ENCODE measurements at places on chromosomes 12 and 14.

GRCh38 chr14:52079239-52079959 is 10.5 kb upstream of the NID2 start:
- DNase-seq: peak; percentile 10

GRCh38 chr14:89469210-89470198 is 52.5 kb upstream of the FOXN3 start:
- no peak for DNase-seq

DNA sequence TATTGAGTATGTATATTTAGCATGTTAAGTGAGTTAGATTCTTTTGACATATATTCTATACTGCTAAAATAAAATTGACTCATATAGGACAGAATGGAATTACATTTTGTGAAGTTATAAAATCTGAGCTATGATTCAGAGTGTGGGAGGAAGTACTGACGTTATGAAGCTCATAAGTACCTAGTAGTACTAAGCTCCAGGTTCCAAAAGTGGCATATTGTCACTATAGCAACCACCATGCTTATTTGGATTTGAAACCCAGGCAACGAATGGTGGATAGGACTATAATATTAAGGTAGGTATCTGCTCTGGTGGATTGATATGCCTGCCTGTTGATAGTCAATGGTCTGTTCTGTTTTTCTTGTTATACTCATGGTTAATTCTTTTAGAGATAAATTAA is 2.2 kb upstream of the FBXO33 start:
- DNase-seq: no peak

GRCh38 chr12:39095636-39096330 is 190.4 kb upstream of the CPNE8 start:
- no peak for DNase-seq

DNA sequence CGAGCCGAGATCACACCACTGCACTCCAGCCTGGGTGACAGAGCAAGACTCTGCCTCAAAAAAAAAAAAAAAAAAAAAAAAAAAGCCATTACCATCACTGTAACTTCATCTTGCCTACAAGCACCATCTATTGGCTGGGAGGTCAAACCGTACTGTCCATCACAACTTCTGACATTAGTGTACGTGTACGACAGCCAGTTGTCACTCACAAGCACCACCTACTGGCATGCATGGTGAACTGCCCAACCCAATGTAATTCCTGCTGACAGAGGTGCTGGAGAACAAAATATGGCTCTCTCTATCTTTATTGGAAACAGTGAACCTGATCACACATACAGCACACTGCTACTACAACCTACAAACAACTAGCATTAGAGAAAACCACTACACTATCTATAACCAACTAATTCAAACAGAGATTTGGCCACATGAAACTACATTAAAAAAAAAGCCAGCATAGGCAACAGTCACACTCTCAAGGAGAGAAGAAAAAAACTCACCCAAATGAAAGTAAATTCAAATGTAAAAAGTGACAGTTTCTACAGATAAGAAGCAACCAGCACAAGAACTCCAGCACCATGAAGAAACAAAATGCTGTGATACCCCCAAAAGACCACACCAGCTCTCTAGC is 82.3 kb downstream of the PUS7L start:
- peak; percentile 52 for DNase-seq

GRCh38 chr12:55001198-55001868 is 16.8 kb upstream of the TESPA1 start:
- no peak for DNase-seq

GRCh38 chr12:9888665-9889273 is 7.5 kb downstream of the KLRF2 start:
- DNase-seq: no peak

GRCh38 chr12:120012067-120012621 is 23.1 kb downstream of the BICDL1 start:
- peak; percentile 30 for DNase-seq

GRCh38 chr12:27747111-27747820 is 32.8 kb upstream of the KLHL42 start:
- peak; percentile 23 for DNase-seq

DNA sequence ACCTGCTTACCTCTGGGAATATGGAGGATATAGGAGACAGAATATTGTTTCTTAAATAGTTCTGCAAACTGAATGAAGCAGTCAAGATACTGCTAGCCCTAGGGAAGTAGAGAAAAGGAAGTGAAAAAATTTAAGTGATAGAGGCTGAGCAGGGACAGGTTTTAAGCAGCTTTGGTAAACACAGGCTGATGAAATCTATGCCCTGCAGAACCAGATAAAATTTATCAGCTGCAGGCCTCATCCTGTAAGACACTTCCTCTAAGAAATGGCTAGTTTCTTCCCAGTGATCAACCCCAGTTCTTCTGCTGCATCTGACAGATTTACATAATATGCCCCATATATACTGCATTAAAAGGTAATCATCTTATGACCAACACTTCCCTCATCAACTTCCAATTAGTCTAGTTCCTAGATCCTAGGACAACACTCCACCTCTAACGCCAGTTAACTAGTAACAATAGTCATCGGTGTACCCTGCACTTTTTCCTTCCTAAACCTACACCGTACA is 1.3 kb upstream of the ESYT1 start:
- peak; percentile 10 for DNase-seq

DNA sequence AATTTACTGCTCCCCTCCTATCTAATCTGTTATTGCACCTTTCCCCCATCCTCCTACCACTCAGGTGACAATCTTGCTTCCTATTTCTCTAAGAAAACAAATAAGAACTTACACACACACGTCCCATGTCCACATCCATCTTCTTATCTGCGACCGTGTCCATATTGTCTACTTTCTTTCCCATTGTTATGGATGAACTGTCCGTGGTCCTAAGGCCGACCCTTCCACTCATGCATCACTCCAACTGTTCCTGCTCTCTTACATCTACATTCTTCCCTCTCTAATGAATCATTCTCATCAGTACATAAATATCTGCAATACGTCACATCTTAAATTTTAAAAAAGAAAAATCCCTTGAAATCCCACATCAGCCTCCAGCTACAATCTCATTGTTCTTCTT is 30.0 kb downstream of the ZFYVE1 start:
- no peak for DNase-seq

DNA sequence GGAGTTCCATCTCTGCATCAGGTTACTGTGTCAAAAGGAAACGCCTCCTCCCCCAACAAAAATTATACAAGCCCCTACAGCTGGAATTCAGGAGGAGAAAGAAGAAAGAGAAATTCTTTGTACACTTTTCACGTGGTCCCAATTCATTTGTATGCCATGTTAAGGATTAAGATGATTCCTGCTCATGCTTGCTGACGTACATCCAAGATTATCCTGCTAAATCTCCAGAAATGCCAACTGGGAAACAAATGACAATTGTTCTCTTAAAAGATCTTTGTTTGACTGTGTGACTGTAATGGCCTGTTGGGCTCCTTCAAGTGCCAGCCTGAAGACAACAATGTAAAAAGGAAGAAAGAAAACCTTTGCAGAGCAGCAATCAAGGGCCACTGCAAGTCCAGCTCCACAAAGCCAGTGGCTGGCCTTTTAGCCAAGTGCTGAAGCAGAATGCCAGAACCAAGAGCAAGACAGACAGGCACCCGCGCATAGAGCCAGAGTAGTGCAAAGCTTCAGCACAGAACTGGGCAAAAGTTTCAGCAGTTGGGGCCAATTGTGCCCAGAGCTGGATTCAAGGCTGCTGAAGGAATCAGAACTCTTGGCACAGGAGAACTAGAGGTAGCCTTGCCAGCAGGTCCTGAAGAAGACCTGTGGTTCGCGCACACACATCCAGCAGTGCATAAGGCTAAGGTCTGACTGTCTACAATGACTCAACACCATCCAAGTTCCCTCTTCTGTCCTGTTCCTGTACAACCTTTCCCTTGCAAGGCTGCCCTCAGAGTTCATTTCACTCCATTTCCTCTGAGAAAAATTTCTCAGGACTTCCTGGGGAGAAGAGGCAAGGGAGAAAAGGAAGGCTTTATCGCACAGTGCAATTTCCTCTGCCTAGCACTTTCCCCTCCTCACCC is 209.7 kb upstream of the BMP4 start:
- peak; percentile 39 for DNase-seq

GRCh38 chr14:105091517-105092170 is 26.4 kb upstream of the GPR132 start:
- peak; percentile 20 for DNase-seq

- no peak for DNase-seq
Observed at GRCh38 chr12:103814436-103814835, 26.6 kb downstream of the NT5DC3 start.

- no peak for DNase-seq
Observed at GRCh38 chr14:49446801-49447200, 139.4 kb downstream of the RPS29 start.

DNA sequence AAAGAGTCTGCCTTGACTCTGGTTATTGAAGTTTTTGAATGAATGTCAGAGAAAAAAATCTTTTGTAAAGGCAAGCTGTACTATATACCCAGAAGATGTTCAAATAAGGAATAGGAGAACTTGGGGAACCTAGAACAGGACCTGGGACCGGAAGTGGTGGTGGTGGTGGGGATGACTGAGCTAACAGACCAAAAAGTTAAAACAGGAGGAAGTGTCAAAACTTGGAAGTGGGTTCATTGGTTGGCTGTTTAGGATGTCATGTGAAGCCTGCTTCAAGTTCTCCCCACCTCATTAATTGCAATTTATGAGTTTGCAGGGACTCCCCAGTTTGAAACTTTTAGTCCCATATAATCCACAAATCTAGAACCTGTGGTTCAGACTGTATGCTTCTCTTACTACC is 26.2 kb downstream of the PLXNC1 start:
- no peak for DNase-seq

DNA sequence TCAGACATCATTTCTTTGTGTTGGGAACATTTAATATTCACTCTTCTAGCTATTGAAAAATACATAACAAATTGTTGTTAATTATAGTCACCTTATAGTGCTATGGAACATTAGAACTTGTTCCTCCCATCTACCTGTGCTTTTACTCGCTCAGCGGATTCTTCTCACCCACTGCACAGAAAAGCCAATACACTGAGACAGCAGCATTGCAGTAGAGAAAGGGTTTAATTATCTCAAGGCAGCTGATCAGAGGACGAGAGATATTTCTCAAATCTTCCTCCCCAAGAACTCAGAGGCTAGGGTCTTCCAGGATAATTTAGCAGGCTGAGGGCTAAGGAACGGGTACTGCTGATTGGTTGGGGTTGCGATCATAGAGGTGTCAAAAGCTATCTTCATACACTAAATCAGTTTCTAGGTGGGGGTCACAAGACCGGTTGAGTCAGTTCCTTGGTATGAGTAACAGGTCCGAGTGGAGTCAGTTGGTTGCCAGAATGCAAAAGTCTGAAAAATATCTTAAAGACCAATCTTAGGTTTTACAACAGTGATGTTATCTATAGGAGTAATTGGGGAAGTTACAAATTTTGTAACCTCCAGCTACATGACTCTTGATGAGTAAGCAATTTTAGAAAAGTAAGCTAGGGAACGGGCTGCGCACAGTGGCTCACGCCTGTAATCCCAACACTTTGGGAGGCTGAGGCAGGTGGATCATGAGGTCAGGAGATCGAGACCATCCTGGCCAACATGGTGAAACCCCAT is 173.1 kb downstream of the FBXL14 start:
- no peak for DNase-seq

DNA sequence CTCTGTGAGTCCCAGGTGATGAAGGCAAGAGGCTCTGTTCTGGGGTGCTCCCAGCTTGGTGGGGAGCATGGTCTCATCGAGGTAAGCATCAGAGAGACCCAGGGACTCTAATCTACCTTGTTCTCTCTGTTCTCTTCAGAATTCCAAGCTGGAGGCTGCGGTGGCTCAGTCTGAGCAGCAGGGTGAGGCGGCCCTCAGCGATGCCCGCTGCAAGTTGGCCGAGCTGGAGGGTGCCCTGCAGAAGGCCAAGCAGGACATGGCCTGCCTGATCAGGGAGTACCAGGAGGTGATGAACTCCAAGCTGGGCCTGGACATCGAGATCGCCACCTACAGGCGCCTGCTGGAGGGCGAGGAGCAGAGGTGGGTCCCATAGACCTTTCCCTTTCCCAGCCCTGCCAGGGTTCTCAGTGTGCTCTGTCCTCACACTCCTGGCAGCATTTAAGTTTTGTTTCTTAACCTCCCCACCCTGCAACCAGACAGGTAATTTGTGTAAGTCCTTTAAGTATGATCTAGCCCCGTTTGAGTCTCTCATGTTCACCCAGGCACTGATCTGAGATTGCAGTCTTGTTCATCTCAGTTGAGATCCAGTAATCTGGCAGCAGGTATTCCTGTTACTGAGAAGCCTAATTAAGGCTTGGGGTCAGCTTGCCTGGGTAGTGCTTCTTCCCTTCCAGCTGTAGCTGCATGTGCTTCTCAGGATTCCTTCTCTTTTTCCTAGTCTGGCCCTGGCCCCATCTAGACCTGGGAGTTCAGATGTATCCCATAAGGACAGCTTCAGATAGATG is 14.8 kb upstream of the KRT81 start:
- DNase-seq: peak; percentile 19

DNA sequence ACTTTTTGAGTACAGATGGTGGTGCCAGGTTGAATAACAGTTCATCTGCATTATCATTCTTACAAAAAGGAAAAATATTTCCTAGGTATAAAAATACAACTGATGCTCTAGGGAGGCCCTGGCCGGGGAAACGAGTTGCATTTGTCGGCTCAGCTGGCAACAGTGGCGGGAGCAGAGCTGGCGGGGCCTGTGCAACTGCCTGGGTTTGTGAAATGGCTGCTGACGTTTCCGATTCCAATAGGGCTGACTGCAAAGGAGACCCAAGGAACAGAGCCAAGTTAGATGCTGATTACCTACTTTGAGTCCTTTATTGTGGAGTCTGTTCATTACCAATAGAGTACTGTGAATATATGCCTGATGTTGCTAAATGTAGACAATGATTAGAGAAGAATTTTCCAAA is 25.8 kb upstream of the PHLDA1 start:
- DNase-seq: no peak

GRCh38 chr14:95906591-95906990 is 30.0 kb downstream of the TUNAR start:
- DNase-seq: no peak

DNA sequence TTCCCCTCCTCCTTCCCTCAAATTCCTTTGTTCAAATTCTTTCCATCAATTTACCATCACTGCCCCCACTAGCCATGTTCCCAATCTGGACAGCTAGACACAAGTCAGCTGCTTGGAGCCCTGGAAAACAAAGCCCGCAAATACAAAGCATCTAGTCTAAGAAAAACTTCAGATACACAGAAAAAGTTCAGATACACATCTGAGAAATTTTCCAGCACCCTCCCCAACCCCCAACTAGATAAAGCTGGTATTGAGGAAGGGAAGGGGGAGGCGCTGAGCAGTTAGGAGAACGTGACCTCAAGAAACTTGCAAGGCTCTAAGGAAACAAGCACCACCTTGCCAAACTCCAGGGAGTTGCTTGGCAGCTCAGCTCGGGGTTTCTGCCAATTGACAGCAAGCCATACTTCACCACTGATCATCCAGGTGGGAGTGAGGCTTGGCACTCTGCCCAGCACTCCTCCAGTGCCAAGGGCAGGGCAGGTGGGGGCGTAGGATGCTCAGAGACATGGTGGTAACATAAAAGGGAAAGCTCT is 5.1 kb upstream of the CNIH1 start:
- DNase-seq: no peak

Measured in dermis blood vessel endothelial cell (primary cell).